AG09309 (cell line): ENCODE measurements at places on chromosomes 11 and 22.

GRCh38 chr22:29799217-29799680, 32.1 kb downstream of the UQCR10 start:
- DNase-seq, result peak; percentile 94

- DNase-seq, result no peak
Measured at GRCh38 chr11:86440843-86441242, 66.2 kb downstream of the CCDC81 start.

GRCh38 chr11:113722221-113722620, 16.1 kb upstream of the TMPRSS5 start:
- no peak for DNase-seq

DNA sequence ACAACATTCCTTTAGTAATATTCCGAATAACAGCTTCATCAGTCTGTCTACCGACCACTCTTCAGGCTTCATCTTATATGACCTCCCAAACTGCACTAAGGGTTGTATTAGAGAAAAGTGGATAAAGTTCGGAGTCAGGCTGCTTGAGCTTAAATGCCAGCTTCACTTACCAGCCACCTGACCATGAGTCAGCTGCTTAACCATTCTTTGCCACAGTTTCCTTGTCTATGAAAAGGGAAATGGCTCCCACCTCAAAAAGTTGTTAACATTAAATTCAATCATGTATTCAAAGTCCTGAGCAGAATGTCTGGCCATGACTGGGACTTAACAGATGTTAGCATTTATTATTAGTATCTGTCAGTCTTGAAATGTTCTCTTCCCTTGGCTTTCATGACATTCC, 20.9 kb downstream of the LIMK2 start:
- no peak for DNase-seq

GRCh38 chr11:6596239-6596877, 7.1 kb downstream of the RRP8 start:
- DNase-seq, result no peak

DNA sequence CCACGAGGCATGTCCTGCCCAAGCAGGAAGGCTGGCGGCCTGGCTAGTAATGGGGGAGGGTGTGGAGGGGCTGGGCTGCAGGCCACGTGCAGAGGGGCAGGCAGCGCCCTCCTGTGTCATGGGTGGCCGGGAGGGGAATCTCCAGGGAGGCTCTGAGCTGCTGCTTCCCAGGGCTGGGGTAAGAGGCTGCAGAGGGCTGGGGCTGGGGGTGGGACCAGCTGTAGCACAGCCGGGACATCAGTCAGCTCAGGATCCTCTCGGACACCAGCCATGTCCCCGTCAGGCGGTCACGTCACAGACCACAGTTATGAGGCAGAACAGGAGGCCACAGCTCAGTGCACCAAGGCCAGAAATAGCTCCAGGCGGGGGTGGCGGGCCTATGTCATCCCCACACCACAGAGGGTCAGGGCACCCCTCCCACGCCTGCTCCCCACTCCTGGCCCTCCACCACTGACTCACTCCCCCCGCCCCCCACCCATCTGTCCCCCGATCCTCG, 21.1 kb downstream of the RTN4R start:
- no peak for DNase-seq

DNA sequence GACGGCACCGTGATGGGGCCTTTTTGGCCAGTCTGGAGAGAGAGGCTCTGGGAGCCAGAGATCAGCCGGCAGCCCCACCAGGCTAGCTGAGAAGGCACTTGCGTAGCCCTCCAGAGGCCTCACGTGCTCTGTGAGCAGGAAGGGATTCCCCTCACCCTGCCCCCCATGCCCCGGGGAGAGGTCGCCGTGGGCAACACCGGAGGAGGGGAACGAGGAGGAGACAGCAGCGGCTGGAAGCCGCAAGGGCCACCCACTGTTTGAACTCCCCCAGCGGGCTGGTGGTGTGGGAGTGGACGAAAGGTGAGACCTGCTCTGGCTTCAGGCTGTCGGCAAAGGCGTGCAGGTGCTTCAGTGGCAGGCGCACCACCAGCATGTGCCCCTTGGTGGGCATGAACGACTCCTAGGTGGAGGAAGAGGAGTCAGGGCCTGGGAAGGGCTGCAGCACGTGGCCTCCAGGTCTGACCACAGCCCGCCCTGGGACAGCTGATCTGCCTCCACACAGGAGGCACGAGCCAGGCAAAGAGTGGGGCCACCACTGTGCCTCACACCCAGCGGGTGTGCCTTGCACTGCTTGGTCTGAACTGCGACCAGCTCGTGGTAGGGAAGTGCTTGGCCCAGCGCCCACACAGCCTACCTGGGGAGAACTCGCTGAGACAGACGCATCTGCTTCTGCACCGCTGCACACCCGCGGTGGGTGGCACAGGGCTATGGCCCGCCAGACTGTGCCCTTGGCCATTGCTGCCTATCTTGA, 99.9 kb downstream of the MED15 start:
- no peak for DNase-seq

DNA sequence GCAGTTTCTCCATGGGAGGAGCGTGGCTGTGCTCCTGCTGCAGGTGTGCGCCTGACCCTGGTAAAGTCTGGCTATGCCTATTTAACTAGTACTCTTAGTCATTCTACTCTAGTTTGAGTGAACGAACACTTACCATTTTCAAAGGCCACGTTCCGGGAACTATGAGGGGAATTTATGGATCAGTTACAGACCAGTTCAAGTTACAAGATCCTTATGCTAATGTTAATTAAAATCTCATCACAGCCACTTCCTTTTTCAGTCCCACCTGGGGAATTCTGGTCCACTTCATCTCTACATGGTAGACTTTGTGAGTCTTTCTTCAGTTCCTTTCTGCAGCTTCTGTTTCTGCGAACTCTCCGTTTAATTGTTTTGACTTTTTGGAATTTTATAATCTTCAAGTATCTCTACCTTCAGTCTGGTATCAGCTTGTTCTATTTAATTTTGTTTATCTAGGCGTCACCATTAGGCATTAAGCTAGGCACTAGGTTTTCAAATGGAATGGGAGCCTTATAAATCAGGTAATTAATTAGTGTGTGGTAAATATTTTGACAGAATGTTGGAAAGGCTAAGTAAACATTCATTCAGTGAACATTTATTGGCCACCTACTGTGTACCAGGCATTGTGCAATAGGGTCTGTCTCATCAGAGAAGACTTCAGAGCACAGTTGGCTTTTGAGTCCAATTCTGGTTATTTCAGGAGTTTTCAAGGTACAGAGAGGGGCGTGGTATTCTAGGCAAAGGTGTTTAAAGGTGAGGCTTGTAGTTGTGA, 78.9 kb downstream of the GRK3 start:
- DNase-seq, result no peak

DNA sequence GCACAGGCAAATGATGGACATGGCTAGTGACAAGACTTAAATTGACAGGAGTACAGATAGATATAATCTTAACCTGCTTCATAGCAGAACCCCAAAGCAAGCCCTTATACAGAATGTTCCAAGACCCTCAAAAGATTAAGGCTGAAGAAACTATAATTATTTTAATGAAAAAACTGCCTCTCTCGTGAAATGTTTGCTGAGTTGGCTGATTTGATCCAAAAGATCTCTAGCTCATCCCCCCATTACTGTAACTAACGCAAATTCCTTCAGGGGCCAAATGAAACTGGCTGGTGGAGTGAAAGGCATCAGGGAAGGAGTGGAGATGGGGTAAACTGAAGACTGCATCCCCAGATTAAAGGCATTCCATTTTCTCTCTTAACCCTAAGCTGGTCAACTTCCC, 19.3 kb downstream of the ALG9 start:
- no peak for DNase-seq

DNA sequence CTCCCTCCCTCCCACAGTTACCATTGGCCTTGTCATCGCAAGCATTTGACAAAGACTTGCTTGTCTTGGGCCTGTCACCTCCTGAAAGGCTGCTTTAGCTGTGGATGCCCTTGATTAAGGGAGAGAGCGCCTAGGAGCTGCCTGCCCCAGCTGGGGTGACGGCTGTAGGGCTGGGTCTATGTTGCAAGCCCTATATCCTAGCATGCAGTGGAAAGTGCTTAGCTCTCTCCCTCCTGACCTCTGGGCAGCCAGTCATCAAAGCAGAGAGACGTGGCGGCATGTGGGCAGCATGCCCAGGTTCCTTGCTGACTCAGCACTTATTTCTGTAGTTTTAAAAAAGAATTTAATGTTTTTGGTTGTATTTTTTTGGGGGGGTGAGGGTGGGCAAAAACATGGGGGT, 75.9 kb downstream of the BARX2 start:
- DNase-seq, result no peak

DNA sequence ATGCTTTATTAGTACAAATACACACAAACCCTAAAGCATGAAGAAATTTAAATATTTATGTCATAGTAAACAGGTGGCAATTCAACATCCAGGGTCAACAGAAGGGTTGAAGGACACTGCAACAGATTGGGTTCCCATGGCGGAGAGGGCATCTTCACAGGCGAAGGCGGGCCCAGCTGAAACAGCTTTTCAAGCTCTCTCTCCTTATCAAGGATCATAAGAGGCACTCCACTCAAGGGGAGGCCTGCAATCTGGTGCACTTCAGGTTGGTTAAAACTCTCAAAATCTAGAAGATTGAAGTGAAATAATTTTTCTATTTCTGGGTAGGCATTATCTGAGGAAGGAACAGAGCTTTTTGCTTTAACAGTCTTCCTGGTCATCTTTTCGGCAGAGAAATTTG, 16.8 kb upstream of the SLC22A8 start:
- DNase-seq, result no peak

DNA sequence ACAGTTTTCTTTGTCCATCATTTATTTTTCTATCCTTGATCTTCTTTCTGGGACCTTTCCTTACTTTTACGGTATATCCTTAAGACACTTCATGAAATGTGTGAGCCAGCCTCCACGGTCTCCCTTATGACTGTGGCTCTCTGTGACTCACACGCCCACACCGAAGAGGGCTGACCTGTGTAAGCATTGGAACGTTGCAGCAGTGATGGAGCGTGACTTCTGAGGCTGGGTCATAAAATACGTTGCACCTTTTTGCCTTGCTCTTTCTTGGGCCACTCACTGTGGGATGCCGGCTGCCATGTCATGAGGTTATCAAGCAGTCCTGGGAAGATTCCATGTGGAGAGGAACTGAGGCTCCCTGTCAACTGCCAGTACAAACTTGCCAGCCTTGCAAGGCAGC, 96.3 kb upstream of the RAB1B start:
- no peak for DNase-seq

DNA sequence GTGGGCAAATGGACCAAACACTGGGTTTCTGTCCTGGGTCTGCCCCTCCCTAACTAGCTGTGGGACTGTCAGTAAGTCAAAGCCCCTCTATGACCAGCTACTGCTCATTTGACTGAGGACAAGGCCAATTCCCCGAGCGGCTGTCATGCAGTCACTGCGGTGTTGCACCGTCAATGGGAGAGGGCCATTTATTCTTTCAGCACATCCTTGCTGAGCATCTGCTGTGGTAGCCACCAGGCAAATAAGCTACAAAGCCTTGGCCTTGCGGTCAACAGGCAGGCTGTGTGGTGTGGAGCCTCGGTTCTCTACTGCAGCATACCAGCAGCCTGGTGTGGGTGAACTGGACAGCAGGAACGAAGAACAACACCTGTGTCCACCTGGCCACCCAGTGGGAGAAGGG, 25.8 kb upstream of the SERPIND1 start:
- no peak for DNase-seq

GRCh38 chr11:8732748-8733241, 50.2 kb downstream of the RPL27A start:
- no peak for DNase-seq

- peak; percentile 41 for DNase-seq
Measured at GRCh38 chr11:112364962-112365481, 104.4 kb upstream of the PLET1 start.

DNA sequence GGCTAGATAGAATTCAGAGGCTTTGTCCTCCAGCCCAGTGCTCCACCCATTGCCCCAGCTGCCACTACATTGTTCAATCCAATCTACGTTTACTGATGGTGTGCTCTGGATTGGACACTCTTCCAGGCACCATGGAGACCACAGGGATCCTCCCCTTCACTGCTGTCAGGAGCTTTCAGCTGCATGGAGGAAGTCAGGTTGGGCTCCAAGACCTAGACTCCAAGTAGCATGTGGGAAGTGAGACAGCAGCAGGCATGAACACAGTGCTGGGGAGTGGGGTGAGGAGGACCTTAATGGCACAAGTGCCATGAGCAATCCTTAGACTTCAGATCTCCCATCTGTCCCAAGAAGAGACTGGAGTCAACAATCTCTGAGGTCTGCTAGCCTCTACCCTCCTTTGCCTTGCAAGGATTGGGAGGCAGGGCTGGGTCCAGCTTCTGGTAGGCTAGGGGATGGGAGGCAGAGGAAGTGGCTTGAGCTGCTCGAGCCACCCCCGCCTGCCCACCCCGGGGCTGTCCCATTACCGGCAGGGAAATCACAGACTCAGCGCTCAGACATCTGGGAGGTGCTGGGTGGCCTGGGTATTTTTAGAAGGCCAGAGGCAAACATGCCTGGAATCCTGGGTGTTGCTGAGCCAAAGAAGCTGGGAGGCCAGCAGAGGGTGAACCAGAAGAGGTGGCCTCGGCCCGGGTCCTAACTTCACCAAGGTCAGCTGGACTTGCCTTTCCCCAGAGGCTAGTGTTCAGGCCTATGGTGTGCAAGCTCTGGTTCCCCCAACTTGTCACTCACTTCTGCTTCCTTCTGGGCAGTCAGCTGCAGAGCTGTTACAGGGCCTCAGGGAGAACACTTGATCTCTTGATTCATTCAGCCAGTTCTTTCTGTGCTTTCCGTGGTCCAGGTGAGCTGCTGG, 15.2 kb upstream of the FCHSD2 start:
- DNase-seq, result peak; percentile 50

DNA sequence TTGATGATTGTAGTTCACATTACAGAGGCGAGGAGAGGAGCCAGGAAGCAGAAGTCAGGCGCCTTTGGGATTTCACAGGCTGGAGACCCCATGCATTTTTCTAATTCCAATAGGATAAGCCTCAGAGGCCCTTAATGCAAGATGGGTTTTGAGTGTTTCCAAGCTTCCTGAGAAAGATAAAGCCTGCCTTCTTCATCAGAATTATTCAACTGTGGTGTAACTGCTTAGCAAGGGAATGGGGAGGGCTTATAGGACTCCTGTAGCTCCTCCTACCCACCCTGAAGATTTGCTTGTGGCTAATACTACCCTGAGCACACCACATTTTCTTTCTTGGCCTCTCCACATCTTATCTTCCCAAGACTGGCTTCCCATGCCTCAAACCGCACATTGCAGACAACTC, 151.1 kb upstream of the ISX start:
- no peak for DNase-seq

DNA sequence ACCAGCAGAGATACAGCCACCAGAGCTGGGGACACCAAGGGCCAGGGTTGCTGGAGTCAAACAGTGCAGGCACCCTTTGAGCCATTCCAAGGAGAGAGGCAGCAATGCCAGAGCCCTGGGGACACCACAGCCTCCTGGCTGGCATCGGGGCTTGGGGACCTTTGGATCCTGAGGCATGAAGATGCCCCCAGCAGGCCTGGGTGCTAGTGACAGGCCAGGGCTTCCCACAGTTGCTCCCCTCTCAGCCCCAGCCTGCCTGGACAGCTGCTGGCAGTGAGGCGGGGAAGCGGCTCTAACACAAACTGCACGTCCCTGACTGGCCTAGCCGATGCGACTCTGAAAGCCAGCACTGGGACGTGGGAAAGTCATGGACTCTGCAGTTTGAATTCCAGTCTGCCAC, 2.7 kb downstream of the CD5 start:
- no peak for DNase-seq
